Stimulated activated CD4-positive, alpha-beta T cell treated with anti-CD3 and anti-CD28 coated beads, Interleukin-4, amount 100 ng/mL, for 48 hours (primary cell): ENCODE measurements at places on chromosomes 4 and X.

GRCh38 chr4:41174444-41174843 is 39.9 kb downstream of the APBB2 start:
- no peak for DNase-seq

DNA sequence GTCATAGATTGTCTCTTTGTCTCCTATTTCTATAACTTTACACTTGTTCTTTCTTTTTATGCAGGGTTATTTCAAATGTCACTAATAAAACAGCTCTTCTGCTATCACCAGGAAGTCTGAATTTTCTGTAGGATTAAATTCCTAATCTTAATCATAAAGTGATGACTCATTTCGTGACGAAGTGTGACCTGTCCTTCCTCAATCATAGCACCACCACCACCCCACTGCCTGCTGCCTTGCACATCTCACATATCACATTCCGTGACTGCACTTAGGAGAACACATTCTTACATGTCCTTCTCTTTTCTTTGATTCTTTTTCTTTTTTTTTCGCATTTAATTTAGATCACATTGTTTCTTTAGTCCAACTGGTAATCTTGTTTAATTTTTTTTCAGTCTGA is 57.7 kb upstream of the UGT2B7 start:
- DNase-seq: no peak

GRCh38 chrX:46912098-46912602 is at the start of gene JADE3:
JADE3 (plus strand) TSS chrX:46912421; CDS start chrX:46984895, 72,474 bp downstream.
- DNase-seq: peak; percentile 1

GRCh38 chr4:98334461-98334860 is 73.3 kb downstream of the RAP1GDS1 start:
- no peak for DNase-seq

DNA sequence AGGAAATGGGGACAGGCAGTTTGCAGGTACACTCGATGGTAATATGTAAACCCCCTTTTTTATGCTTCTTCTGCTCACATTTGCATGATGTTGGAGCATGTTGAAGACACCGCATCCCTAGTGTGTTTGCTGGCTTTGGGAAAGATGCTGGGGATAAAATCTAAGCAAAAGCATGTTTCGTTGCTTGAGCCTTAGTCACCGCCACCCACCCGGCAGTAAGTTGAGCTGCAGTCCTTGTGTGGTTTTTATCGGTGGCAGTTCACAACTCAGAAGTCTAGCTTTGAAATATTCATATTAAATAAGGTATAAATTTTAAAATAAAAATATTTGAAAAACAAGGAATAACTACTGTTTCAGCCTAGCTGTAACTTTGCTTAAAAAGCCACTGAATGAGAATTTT is 21.7 kb upstream of the MND1 start:
- no peak for DNase-seq

- no peak for DNase-seq
These were observed 142.3 kb downstream of the INPP4B start for GRCh38 chr4:142703694-142704309.

- DNase-seq: no peak
These were observed 161.6 kb upstream of the PRDX4 start for GRCh38 chrX:23505531-23506303.

- DNase-seq: no peak
These were observed 1.2 kb downstream of the TMEM255A start for GRCh38 chrX:120309873-120310705.

GRCh38 chr4:139515531-139515958 is 40.5 kb downstream of the SETD7 start:
- DNase-seq: no peak

- no peak for DNase-seq
These were observed 237.7 kb upstream of the TLL1 start for GRCh38 chr4:165635381-165635780.

DNA sequence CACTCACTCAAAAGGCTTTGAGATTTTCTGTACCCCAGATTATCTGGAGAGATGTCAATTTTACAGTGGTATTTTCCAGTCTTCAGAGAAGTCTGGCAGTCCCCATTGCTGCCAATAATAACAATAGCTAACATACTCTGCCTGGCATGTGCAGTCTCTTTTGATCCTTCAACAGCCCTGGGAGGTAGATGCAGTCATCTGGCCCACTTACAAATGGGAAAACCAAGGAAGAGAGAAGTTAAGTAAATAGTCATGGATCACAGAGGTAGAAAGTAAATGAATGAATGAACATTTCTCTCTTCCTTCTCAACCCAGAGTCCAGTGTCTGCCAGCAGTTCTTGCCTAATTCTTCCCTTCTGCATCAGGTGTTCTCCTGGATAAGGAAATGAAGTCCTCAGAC is 113.0 kb upstream of the EDNRA start:
- DNase-seq: no peak

DNA sequence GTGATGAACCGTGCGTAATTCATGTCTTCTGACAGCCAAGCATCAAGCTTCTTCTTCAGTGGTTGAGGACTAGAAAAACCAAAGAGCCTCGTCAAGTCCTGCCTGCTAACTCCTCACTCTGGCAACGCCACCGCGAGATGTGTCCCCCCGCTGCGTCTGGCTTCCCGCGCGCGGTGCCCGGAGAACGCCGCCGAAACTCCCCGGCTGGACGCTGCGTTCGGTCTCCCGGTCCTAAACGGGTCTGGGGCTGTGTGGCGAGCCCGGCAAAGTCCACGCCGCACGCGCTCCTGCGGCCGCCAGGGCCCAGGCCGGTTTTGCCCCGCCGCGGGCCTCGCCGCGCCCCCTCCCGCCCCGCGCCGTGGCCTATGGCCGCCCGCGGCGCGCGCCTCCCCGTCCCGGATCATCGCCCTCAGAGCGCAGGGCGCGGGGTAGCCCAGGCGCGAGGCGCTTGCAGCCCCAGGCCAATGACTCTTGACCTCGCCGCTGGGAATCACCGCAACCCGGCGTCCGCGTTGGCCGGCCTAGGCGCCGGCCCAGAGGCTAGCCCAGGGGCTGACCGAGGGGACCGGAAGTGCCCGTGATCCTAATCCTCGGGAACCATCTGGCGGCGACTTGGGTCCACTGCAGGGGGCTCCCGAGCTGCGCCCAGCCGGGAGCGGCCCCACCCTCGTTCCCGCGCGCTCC is at the start of gene AADAT:
Gene AADAT, minus strand, starts transcription at position 289 of the 684 bp plus-strand sequence. Its CDS starts 266 bp downstream, at position 23.
- DNase-seq: peak; percentile 14

GRCh38 chr4:123974386-123975149 is 578.0 kb downstream of the SPRY1 start:
- no peak for DNase-seq

- no peak for DNase-seq
These were observed 191.0 kb downstream of the AFF2 start for GRCh38 chrX:148691456-148691855.

GRCh38 chrX:129782706-129783105 is 3.0 kb downstream of the SASH3 start:
- DNase-seq: no peak
